ENCODE measurements at places on chromosomes 7 and 10. TPM values are rescaled to one million over a fixed set of nuclear protein-coding genes. Genes with fewer than 3 reads are reported as not detected.

DNA sequence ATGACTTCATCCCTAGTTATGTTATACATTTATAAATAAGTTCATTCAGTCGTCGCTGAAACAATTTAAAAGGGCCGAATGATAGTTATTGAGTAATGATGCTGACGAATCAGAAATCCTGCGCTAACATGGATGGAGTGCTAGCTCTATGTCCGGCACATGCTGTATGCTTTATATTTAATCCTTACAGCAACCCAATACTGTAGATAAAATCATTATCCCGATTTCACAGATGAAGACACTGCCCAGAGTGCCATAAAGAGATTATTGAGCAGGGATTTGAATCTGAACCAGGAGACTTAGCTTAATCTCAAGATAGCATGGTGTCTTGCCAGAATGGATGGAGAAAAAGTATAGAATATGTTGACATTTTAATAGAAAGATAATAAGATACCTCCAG, 1.1 kb upstream of the ICA1 start:
- no peak for DNase-seq

- no peak for DNase-seq
Observed at GRCh38 chr10:70799124-70799523, 13.9 kb upstream of the TBATA start.

Gene PTCD1
- total RNA-seq: 13.7 TPM

DNA sequence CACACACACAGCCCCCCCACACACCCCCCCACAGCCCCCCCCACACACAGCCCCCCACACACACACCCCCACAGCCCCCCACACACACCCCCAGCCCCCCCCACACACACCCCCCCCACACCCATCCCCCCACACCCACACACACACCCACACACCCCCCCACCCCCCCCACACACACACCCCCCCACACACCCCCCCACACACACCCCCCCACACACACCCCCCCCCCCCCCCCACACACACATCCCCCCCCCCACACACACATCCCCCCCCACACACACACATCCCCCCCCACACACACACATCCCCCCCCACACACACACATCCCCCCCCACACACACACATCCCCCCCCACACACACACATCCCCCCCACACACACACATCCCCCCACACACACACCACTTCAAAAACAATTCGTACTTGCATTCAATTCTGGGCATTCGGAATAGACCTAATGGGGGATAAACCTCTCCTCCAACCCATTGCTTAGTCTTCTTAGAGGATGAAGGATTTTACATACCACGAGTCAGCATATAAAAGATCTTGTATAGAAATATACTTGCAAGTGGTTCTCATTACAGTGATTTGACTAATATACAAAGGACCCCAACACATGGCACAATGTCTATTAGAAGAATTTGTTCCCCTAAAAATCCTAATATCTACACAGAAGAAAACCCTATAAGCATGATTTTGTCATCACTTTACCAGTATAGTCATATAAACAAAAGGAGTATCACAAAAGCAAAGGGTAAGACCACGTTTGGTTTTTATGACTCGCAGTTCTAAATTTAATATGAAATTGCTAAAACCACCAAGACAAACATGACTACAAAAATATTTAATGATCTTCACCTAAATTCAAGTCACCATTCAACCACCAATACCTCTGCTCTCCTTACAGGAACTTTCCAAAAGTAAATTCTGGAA, 80.9 kb downstream of the DIP2C start:
- peak; percentile 45 for DNase-seq

DNA sequence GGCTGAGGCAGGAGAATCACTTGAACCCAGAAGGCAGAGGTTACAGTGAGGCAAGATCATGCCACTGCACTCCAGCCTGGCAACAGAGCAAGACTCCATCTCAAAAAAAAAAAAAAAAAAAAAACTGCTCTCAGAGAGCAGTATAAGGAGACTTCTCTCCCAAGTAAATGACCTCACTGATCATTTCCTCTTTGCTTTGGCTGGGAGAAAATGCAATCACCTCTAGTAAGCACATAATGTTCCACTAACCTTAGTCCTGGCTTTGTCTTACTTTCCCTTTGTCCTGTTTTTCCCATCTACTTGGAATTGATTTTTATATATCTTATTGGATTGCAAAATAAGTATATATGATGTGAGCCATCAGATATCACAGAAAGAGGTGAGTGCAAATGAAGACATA, 2.5 kb downstream of the SLC25A13 start:
- DNase-seq: no peak

Gene TMEM270
- not detected for total RNA-seq

Gene ENKUR
- total RNA-seq: not detected

Gene C7orf33
- not detected for total RNA-seq
